ENCODE measurements at places on chromosomes 7 and 10.

DNA sequence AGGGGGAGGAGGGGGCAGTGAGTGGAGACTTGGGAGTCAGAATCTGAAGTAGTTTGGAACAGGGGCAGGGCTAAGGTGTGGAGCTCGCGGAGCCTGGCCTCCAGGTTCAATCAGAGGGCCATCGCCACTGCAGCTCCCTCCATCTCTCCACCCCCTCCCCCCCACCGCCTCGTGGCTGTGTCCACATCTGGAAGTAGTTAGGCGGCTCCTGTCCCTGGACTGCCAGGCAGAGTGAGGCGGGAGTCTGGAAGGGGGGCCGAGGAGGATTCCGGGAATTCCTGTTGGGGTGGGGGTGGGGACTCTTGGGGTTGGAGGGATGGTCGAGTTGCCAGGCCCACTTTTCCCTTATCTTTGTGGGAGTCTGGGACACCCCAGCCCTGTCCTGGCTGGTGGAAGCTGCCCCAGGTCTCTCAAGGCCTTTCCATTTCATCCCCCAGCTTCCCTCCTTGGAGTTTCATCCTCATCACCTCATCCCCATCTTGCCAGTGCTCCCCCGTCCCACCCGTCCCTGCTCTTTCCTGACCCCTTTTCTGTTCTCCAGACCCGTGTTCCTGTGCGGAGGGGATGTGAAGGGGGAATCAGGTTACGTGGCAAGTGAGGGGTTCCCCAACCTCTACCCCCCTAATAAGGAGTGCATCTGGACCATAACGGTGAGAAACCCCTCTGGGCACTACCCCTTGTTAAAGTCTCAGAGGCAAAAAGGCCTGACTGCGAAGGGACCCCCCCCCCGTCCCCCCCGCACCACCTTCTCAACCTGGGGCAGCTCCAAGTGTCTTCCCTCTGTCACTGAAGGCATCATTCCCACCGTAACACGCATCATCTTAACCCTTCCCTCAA is 944 bp downstream of the PCOLCE start:
- DNase-seq = no peak

GRCh38 chr7:45974540-45975360 is 53.7 kb upstream of the IGFBP3 start:
- DNase-seq = no peak

DNA sequence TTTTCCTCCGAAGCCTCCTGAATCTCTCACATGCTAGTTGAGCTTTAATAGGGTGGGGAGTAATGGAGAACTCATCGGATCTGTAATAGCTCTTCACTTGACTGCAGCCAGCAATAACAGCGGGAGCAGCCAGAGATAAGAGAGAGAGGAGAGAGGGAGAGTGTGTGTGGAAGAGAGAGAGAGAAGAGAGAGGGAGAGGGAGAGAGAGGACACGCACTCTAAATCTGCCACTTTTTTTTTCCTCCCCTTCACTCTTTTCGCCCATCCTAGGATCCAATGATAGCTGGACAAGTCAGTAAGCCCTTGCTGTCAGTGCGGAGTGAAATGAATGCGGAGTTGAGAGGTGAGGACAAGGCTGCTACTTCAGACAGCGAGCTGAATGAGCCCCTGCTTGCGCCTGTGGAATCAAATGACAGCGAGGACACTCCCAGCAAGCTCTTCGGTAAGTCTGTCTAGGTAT is 107.9 kb downstream of the POU6F2 start:
- DNase-seq = no peak

DNA sequence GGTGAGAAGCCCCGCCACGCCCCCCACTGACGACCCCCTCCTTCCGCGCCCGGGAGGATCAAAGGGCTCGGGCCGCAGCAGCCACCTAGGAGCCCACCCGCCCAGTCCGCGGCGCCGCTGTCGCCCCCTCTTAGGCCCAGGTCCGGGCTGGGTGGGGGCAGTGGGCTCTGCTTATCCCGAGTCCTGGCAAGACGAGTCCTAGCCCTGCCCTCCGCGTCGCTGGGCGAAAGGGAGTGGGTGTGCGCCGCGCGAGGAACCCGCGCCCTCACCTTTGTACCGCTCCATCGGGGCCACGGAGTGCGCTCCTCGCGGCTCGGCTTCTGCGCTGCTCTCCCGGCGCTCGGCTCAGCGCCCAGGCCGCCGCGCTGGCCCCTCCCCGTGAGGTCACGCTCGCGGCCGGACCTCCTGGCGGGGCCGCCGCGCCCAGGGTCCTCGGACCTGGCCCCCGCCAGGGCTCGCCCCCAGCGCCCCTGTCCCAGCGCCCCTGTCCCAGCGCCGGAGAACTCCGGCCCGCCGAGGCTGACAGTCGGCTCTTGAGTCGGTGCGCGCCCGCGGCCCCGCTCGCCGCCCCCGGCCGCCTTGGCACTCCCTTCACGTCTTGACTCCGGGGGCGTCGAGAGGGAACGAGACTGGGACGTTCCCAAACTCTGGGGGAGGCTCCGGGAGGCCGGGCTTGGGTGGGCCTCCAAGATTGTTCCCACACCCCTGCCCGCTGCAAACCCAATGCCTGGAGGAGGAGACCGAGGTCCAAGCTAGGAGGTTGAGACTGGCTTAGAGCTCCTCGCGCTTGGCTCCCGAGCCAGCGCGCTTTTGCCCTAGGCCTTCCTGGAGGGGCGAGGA is at the start of gene AFAP1L2:
TSS of gene AFAP1L2 (minus strand) at position 332 of the 840 bp plus-strand sequence. CDS start at position 285, 47 bp downstream.
- DNase-seq = no peak

DNA sequence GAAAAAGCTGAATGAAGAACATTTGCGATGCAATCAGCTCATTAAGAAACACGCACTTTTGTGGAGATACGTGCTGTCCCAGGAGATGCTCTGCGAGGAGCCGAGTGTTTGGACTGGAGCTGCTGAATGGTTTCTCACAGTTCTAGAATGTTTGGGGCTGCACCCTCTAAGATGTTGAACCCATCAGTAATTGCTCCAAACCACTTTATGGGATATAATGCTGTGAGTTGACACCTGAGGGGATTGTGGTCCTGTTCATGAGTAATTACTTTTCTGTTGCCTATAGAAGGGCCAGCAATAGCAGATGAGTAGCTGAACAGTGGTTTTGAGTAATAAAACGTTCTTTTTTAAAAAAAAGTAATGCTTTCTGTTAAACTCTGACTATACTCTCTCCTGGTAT is 63.1 kb downstream of the IKZF1 start:
- no peak for DNase-seq

DNA sequence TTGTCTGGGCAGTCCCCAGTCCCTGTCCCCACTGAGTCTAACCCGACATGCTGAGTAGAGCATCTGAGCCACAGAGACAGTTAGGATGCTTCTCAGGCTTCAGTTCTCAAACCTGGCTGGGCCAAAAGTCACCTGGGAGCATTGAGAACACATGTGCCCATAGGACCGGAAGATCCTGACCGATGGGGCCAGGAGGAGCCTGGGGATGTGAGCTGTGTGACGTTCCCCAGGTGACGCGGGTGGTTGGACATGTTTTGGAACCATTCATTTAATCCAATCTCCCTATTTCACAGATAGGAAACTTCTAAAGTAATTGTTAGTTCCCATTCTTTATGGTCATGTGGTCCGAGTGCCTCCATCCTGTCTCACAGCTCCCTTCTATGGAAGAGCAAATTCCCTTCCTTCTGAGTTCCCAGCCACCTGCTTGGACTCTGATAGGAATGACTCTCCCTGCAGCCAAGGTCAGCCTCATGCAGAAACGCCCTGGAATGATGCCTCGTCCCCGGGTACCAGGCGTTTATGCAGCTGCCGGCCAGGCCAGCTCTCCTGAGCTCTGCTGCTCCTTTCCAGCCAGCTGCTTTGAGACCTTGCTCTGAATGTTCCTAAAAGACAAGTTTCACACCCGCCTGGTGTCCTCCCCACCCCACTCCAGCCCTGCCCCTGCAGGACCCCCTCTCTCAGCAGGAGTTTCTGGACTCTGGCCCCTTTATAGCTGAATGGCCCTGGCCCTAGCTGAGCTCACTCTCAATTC is 166.5 kb upstream of the RHEB start:
- no peak for DNase-seq

DNA sequence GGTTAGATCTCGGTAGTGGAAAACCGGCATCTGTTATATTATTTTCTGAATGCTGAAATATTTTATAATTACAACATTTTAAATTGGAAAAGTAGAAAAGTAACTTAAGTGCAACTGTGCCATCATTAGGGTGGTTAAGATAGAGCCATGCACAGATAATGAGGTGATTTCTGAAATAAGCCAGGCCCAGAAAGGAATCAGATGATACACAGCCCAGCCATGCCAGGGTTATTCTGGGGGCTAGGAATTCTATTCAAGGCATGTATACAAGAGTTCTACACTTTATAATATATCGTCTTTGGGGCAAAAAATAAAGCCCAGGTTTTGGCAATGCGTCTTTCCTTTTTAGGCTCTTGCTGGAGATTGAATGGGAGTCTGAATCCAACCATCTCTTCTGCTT is 128.7 kb downstream of the ITGB8 start:
- no peak for DNase-seq

- DNase-seq = no peak
These were observed 75.5 kb downstream of the COPG2 start for GRCh38 chr7:130593033-130593432.

DNA sequence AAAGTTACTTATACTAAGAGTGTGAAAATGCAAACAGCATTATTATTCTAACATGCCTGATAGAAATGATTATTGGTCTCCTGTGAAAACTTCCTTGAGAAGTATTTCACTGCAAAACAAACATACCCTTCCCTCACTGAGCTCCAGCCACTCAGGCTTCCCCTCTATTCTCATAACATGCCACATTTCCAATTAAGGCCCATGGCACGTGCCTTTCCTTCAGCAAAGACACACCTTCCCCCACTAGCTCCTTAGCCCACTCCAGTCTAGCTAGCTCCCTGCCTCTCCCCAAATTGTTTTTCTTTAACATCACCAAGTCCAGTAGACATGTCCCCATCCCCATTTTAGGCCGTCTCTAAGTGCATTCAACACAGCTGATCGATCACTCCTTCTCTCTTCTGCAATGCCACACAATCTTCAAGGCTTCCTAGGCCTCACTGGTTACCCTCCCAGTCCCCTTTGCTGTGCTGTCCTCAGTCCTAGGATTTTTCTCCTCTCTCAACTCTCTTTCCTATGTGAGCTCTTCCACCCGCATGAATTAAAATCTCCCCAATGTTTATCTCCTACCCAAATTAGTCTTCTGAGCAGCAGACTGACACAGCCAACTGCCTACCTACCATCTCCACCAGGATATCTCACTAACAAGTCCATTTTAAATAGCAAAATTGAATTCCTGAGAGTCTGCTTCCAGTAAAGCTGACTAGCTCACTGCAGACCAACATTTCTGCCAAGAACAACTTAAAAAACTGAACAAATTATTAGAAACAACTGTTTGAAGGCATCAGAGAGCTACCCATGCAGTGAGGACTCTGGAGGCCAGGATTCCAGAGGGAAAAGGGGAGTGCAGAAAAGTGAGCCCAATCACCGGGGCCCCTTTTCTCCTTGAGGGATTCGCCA is 11.9 kb downstream of the CYTH3 start:
- no peak for DNase-seq

DNA sequence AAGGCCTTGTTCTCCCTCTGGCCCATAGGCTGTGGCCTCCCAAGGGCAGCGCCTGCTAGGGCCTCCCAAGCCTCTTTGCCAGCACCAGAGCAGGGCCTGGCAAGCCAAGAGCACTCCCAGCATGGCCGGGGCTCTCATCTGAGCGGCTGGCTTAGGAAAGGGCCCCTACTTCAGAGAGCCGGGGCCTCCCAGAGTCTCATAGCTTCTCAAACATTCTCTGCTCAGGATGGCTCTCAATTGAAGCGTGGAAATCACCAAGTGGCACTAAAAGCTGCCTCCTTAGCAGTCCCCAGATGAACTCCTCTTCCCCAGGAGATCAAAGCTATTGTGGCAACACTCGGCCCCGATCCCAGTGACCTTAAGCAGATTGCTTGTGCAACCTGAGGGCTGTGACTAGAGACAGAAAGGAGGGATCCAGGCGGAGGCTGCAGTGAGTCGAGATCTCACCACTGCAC is 69.4 kb downstream of the FAM53B start:
- DNase-seq = no peak

DNA sequence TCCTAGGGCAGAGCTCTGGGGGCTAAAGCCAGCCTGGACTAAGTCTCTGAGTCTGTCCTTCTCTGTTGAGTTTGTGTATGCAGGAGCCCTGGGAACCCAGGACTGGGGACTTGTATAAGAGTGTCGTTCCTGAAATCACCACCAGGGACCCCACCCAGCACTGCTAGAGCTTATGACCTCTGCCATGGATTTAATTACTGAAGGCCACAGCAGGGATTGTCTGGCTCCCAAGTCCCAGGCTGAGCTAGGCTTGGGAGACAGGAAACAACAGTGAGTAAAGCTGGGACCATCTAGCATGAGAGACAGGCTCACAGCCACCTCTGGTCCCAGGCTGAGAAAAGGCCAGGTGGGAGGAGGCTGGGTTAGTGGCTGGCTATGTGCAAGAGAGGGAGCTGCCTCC is 1.4 kb upstream of the TSPAN15 start:
- DNase-seq = peak; percentile 54

- DNase-seq = no peak
These were observed 5.0 kb downstream of the NAPEPLD start for GRCh38 chr7:103143868-103144267.

GRCh38 chr7:44768628-44769371 is 20.2 kb downstream of the ZMIZ2 start:
- DNase-seq = no peak

All from germinal center (tissue), 1 donor.